ENCODE measurements at places on chromosomes 2 and 18. TPM values are rescaled to one million over a fixed set of nuclear protein-coding genes. Genes with fewer than 3 reads are reported as not detected.

DNA sequence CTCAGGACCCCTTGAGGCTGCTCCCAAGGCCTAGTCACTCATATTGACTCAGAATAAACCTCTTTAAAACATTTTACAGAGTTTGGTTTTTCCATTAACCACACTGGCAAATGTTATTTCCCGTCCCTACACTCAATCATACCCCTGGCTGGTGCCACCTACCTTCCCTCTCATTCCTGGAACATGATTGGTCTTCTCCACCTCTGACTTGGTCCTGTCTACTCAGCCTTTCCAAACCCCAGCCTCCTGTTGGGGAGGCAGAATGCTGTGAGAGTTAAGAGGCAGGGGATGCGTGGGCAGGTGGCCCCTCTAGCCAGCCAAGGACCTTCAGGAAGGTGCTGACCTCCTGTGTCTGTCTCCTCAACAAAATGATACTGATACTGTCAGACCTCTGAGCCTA, 149.3 kb downstream of the CABLES1 start:
- DNase-seq, result peak; percentile 83

DNA sequence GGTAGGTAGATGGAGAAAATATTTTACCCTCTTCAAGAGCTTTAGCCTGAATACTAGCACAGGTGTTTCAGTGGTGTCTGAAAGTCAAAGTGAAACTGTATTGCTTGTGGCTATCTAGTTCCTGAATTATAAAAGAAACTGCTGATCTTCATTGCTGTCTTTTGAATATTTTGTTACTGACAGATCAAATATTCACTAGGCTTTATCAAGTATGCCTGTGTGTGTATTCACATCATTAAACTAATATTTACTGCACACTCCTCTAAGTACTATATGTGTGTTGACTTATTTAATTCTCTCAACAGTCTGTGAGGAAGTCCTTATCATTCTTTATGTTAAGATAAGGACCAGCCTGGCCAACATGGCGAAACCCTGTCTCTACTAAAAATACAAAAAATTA, 139.6 kb downstream of the SOCS6 start:
- DNase-seq, result no peak

- DNase-seq, result no peak
These were observed 142.7 kb downstream of the AGAP1 start for GRCh38 chr2:235636546-235636945.

DNA sequence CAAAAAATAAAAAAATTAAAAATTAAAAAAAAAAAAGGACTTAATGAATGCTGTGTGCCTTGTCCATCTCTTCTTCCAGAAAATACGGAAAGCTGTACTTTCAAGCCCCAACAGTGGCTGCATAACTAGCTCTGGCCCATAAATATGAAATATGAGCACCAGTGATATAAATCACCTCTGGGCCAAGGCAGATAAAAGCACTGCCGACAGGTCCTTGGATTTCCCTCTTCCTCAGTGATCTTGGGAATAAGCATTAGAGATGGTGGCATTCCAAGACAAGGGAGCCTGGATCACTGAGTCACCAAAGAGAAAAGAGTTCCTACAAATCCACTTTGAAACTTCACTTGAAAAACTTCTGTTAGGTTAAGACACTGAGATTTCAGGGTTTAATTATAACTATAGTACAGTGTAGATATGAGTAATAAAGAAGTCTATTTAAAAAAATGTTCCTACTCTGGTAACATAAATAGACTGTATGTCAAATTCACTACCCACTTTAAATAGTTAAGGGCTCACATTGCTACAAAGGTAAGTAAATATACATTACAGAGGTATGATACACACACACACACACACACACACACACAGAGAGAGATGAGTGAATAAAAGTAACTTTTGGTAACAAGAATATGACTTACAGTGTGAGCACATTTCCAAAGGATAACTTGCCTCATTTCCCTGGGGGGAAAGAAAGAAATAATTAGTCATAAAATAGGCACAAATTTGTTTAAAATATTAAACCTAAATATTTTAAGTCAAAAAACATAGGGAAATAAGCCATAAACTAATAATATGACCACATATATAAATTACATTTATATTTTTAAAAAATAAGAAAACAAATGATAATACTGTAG, 35.6 kb downstream of the PPP3R1 start:
- DNase-seq, result no peak

GRCh38 chr2:105301646-105302045, 27.9 kb downstream of the TGFBRAP1 start:
- DNase-seq, result no peak

PNKD gene
- 55.2 TPM for total RNA-seq

ZSWIM2 gene
- total RNA-seq, result not detected

DCC gene
- not detected for total RNA-seq

SLC38A11 gene
- total RNA-seq, result 0.62 TPM
